Neuronal stem cell (in vitro differentiated cells): ENCODE measurements at places on chromosomes 2 and 18.

- H3K36me3 ChIP-seq, result no peaks in the 10 kb centered on the region
- H3K27me3 ChIP-seq, result no peaks in the 10 kb centered on the region
- H3K27ac ChIP-seq, result no peak overlapping the region
- H3K4me3 ChIP-seq, result no peak overlapping the region
- H3K4me1 ChIP-seq, result no peaks in the 10 kb centered on the region
Observed at GRCh38 chr2:17164550-17164949, 353.7 kb downstream of the RAD51AP2 start.

DNA sequence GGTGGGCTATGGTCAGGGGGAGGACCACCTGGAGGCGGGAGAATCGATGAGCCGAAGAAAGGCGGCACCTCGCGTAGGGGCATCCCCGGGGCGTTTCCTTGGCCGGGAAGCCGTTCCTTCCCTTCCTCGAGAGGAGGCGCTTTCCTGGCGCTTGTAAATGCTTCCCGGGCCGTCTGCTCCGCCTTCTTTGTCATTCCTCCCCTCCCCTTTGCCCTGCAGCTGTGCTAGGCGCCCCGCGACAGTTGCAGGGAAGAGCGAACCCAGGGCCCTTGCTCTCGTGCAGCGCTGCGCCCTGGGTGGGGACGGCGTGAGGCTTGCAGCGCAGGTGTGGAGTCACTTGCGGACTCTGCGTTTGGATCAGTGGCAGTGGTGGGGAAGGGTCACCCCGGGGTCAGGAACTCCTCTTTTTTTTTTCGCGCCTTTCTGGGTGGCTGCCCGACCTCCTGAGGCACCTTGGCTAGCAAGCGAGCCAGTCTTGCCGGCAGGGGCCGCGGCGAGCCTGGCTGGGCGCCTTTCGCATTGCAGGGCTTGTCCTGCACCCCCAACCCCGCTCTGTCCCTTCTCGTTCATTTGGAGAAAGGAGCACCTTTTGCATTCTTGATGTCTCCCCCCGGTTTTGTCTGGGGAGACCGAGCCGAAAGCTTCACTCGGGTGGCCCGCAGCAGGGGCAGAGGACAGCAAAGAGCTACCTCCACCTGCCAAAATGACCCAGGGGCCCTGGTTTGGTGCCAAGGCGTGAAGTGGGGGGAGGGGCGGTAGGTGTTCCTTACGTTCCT lies 858 bp downstream of the KCNS3 start:
- peak overlapping the region; percentile 94 for H3K4me3 ChIP-seq
- peaks cover 28% of the 10 kb centered on the region for H3K27me3 ChIP-seq

- no peak overlapping the region for H3K4me3 ChIP-seq
- no peak overlapping the region for H3K27ac ChIP-seq
- peaks cover 20% of the 10 kb centered on the region for H3K4me1 ChIP-seq
- no peaks in the 10 kb centered on the region for H3K27me3 ChIP-seq
- DNase-seq, result no peak
Observed at GRCh38 chr2:47312491-47312850, 90.5 kb upstream of the MSH2 start.

GRCh38 chr2:9110893-9111569 lies 95.6 kb upstream of the ASAP2 start:
- H3K27me3 ChIP-seq, result no peaks in the 10 kb centered on the region
- DNase-seq, result peak; percentile 29
- H3K4me1 ChIP-seq, result peaks cover 4% of the 10 kb centered on the region
- H3K4me3 ChIP-seq, result no peak overlapping the region
- H3K27ac ChIP-seq, result no peak overlapping the region
- no peaks in the 10 kb centered on the region for H3K36me3 ChIP-seq

DNA sequence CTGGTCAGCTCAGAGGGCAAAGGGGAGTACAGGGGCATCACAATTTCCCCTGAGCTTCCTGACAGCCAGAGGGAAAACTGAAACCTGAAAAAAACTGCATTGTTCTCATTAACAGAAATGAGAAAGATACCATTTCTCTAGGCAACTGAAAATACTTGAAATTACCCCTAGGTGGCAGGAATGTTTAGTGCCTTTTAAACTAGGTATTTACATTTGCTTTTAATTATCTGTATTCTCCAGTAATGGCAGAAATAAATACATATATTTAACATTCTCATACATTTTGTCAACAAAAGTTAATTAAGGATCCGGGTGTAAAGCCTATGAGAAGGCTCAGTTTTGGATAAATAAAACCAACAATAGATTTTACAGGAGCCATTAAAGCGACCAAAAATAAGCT lies 34.5 kb downstream of the RPL31 start:
- no peaks in the 10 kb centered on the region for H3K4me1 ChIP-seq
- no peak overlapping the region for H3K4me3 ChIP-seq
- no peaks in the 10 kb centered on the region for H3K27me3 ChIP-seq
- no peak for DNase-seq
- no peak overlapping the region for H3K27ac ChIP-seq

- peaks cover 5% of the 10 kb centered on the region for H3K36me3 ChIP-seq
- H3K27me3 ChIP-seq, result no peaks in the 10 kb centered on the region
- no peak overlapping the region for H3K4me3 ChIP-seq
Observed at GRCh38 chr2:120859814-120860578, 124.3 kb downstream of the GLI2 start.

GRCh38 chr2:18077704-18078103 lies 199.2 kb downstream of the KCNS3 start:
- no peak overlapping the region for H3K4me3 ChIP-seq
- H3K27ac ChIP-seq, result no peak overlapping the region
- H3K27me3 ChIP-seq, result no peaks in the 10 kb centered on the region
- DNase-seq, result no peak
- H3K4me1 ChIP-seq, result no peaks in the 10 kb centered on the region

DNA sequence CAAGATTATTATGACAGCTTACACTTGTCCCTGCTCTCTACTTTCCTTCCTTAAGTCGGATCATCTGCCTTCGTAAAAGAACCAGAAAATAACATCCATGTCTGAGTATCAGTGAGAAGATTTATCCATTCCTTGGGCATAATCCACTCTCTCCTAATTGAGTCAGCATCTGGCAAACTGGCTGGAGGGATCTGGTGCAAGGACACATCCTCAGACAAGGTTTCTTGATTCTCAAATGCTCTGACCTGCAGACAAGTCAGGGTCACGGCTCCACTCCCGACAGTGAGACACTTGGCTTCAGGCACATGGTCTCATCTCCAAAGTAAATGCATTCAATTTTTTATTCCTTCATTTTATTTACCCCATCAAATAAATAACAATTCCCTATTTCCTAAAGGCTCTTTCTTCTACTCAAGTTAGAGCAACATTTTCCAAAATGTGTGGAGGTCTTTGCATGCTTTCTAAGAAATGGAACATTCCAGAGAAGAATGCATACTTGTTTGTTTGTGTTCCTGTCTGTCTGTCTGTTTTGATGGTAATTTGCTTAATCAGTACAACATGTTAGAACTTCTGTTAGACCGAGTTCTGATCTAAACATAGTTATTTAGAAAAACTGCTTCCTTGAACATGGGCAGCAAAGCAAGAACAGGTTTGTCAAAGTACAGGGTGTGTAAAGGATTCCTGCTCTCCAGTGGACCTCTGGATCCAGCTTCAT lies 246.9 kb downstream of the IRS1 start:
- DNase-seq, result no peak
- H3K27me3 ChIP-seq, result no peaks in the 10 kb centered on the region
- no peak overlapping the region for H3K27ac ChIP-seq
- H3K4me3 ChIP-seq, result no peak overlapping the region

- H3K4me3 ChIP-seq, result no peak overlapping the region
- DNase-seq, result no peak
- no peaks in the 10 kb centered on the region for H3K36me3 ChIP-seq
- no peaks in the 10 kb centered on the region for H3K4me1 ChIP-seq
Observed at GRCh38 chr2:142153601-142154000, 22.8 kb upstream of the LRP1B start.

DNA sequence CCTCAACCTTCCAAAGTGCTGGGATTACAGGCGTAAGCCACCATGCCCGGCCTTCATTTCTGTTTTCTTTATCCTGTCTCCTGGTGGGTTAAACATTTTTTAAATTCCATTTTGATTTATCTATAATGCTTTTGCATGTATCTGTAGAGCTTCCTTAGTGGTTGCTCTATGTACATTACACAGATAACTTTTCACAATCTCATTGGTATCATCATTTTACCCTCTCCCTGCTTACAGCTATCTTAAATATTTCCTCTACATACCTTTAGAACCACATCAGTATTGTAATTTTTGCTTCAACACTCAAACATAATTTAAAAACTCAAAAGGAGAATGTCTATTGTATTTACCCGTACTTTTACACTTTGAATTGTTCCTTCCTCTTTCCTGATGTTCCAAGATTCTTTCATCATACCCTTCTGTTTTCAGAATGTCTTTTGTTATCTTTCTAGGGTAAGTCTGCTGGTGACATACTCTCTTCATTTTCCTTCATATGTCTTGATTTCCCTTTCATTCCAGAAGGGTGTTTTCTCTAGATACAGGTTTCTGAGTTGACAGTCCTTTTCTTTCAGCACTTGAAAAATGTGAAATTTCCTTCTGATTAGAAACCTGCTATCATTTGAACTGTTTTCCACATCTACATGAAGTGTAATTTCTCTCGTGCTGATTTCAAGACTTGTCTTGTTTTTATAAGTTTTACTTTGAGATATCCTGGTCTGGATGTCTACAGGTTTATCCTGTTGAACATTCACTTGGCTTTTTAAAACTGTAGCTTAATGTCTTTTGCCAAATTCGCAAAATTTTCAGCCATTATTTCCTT lies 21.9 kb downstream of the PPP3R1 start:
- DNase-seq, result no peak
- H3K27me3 ChIP-seq, result no peaks in the 10 kb centered on the region
- no peak overlapping the region for H3K27ac ChIP-seq
- no peaks in the 10 kb centered on the region for H3K4me1 ChIP-seq
- H3K36me3 ChIP-seq, result peaks cover 13% of the 10 kb centered on the region

DNA sequence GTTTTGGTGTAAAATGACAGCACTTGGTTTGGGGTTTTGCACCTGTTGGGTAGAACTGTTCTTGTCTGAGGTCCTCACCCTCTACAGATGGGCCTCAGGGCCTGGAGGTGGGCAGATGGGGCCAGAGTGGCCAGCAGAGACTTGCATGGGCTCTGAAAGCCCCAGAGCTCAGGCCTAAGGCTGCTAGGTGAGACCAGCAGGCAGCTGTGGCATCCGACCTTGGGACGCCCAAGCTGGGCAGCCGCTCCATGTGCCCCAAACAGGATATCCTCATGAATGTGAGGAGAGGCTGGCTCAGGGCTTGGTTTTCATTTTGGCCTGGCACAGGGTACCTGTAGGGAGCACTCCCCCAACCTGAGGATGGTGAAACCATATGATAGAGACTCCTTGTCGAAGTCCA lies 38.3 kb downstream of the GBX2 start:
- DNase-seq, result no peak
- H3K36me3 ChIP-seq, result peaks cover 9% of the 10 kb centered on the region
- H3K4me3 ChIP-seq, result no peak overlapping the region
- no peak overlapping the region for H3K27ac ChIP-seq
- H3K4me1 ChIP-seq, result no peaks in the 10 kb centered on the region

DNA sequence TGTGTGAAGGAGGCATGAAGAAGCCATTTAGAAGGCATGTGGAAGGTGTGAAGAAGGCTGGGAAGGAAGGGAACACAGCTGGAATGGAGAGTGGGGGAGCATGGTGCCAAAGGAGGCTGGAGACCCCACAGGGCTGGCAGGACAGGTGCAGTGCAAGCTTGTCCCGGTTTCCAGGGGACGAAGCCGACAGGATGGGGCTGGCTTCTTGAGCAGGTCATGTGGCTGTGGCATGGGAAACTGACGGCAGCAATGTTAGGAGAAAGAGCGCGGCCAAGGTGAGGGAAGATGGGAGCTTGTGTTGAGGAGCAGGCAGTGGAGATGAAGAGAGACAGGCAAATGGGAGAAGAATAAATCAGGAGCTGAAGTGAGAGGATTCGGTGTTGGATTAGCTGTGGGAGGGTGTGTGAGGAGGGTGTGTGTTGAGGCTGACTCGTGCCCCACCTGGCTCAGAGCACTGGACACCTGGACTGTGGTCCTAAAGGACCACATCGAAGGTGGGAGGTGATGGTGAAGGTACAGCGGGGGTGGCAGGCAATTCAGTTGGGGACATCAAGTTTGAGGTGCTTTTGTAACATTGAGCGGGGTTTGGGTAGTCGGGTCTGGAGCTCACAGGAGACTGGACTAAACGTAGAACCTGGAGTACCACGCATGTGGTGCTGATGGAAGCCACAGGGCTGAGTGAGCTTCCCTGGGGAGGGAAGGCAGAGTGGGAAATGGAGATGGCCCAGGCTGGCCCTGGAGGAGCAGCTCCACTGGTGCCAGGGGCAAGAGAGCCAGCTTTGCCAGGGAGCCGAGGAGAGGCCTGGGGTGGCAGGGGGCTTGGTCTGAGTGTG lies 165.6 kb upstream of the HDAC4 start:
- H3K4me1 ChIP-seq, result no peaks in the 10 kb centered on the region
- no peak overlapping the region for H3K4me3 ChIP-seq
- H3K27ac ChIP-seq, result no peak overlapping the region
- H3K36me3 ChIP-seq, result no peaks in the 10 kb centered on the region
- DNase-seq, result no peak

- H3K36me3 ChIP-seq, result peaks cover 3% of the 10 kb centered on the region
- peak overlapping the region; percentile 76 for H3K4me3 ChIP-seq
- DNase-seq, result no peak
Observed at GRCh38 chr2:9423922-9424272, 443 bp downstream of the CPSF3 start.

- H3K36me3 ChIP-seq, result no peaks in the 10 kb centered on the region
- H3K4me1 ChIP-seq, result peaks cover 17% of the 10 kb centered on the region
- H3K27me3 ChIP-seq, result no peaks in the 10 kb centered on the region
- no peak overlapping the region for H3K27ac ChIP-seq
Observed at GRCh38 chr2:10427618-10427949, 20.5 kb downstream of the ODC1 start.

- no peak for DNase-seq
Observed at GRCh38 chr2:101205521-101206479, 46.9 kb upstream of the CNOT11 start.

DNA sequence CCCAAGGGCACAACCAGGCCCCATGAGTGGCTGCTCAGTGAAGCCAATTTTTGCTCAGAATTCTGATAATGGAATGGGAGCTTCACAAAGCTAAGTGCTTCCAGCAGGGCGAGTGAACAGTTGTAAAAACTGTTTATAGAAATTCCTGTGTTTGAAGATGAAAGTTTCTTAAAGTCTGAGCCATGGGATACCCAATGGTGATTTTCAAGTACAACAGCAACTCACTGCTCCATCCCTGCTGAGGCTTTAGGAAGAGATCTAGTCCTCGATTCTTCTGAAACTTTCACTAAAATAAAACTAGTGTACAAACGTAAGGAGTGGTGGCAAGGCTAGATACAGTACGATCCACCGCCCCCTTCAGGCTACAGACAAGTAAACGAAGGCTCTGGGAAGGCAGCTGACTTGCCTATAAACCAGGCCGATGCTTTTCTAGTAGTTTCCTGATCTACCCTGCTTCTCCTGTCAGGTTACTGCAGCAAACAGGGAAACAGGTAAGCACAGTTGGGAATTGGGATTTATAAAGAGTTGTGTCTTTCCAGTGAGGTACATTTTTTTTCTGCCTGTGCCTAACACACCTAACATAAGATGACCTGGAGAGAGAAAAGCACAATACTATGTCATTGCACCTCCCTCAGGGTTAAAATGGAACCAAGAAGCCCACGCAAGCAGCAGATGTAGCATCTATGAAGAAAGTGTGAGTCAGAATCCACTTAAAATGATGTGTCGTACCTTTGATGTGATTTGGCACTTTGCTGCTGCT lies 108.7 kb downstream of the UXS1 start:
- DNase-seq, result no peak
- no peaks in the 10 kb centered on the region for H3K27me3 ChIP-seq
- no peaks in the 10 kb centered on the region for H3K4me1 ChIP-seq
- no peak overlapping the region for H3K27ac ChIP-seq
- H3K36me3 ChIP-seq, result peaks cover 3% of the 10 kb centered on the region

GRCh38 chr2:200023570-200023969 lies 68.2 kb downstream of the MAIP1 start:
- no peak overlapping the region for H3K4me3 ChIP-seq
- no peak for DNase-seq
- H3K27me3 ChIP-seq, result no peaks in the 10 kb centered on the region
- peaks cover 1% of the 10 kb centered on the region for H3K4me1 ChIP-seq
